ENCODE measurements at places on chromosomes 1 and 21.

- no peak for DNase-seq
Measured at GRCh38 chr1:117389284-117389683, 22.0 kb downstream of the MAN1A2 start.

DNA sequence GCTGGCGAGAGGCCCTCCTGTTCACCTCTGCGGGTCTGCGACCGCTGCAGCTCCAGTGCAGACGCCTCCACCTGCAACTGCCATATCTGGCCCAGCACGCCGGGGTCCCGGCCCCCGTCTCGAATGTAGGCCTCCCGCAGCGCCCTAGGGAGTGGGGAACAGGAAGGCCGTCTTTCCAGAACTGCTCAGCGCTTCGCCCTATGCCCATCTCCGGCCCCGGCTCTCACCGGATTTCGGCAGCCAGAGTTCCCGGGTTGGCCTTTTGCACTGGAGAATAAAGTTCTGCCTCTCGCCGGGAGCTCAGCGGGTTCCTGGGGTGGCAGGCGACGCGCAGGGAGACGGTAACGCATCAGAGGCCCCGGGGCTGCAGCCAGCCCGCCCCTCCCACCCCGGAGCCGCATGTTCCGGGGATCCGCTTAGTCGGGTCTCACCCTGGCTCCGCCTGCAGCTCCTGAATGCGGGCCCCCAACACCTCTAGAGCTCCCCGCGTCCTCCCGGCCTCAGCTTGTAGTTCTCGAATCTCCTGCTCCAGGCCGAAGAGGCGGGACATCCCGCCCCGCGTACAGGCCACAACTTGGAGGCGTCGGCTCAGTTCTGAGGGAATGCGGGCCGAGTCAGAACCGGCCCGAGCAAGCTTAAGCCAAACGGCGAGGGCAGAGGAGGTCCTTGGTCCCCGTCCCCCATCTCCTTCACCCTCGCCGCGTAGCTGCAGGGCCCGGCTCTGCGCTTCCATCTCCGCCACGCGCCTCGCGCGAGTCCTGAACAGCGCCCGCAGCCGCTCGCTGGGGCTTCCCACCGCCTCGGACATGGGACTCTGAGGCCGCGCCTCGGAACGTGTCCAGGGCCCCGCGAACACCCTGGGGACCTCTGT is 1.1 kb downstream of the CCDC17 start:
- no peak for DNase-seq

GRCh38 chr1:29243023-29243870 is 6.9 kb downstream of the PTPRU start:
- DNase-seq, result no peak

GRCh38 chr1:213286235-213286634 is 235.2 kb downstream of the RPS6KC1 start:
- no peak for DNase-seq

DNA sequence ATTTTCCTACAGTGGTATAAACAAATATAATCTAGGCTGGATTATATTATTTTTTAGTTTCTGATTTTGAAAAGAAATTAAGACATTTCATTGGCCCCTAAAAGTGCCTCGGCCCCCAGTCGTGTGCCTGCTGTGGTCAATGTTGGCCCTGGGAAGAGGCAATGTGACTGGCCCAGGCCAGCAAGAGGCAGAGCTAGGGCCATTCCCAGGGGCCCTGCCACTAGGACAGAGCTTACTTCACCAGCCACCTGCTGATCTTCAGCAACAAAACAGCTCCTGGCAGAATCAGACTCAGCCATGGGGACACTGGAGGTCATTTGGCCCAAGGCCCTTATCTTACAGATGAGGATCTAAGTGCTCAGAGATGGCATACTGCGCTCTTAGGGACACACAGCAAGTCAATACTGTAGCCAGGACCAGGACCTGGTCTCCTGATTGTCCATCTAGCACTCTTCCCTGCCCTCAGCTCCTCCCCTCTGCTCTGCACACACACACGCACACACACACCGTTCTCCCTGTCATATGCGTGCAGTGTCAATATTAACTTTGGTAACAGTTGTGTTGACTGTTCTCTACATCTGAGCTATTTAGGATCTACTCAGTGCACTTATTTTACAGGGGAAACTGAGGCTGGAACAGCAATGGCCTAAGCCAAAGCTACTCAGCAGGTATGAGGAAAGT is 16.6 kb upstream of the KLHDC7A start:
- no peak for DNase-seq

GRCh38 chr1:97307151-97307550 is 585.6 kb downstream of the PTBP2 start:
- DNase-seq, result no peak

DNA sequence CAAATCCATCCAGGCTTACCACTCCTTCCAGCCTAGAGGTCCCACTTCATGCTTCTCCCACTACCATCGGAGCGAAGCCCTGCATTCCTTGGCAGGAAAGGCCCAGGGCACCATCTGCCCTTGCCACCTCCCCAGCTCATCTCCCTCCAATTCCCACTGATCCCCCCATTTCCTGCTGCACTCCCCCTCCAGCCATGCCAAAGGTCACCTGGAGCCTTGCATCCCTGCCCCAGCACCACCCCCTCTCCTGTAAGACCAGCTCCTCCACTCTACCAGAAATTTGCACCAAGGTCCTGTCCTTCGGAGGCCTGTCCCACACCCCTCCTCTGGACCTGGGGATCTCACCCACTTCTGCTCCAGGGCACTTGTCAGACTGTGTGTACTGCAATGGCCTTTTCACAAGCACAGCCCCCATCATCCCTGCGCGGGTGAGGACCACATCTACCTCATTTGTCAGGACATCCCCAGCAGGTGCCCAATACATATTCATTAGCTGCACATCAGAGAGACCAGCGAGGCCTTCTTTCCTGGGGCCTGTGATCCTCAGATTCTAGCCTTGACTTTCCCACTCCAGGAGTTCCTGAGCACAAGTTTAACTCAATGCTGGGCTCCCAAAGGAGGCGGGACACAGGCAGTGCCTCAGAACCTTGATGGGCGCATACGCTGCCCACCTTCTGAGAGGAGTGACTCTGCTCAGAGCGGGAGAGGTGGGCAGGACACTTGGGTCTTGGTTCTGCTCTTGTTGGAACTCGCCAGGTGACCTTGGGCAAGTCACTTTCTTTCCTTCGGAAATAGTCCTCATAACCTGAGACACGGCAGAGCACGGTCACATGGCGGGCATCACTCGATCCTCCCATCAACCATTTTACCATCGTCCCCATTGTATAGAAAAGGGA is 49.9 kb upstream of the EDN2 start:
- DNase-seq, result no peak

DNA sequence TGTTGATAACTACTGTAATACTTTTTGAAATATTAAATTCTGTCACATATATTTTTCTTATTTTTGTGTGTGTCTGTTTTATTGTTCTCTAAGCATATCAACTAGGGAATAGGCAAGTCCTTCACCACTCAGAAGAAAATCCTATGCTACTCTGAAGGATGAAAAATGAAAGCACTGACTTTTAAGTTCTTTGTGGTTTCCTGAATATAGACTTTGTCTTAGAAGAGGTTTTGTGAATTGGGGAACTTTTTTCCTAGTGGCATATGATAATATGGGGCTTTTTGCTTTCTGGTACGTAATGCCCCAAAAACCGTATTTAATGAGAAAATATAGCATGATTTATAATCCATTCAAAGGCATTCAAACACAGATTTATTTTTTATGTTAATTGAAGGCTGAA is 136.0 kb downstream of the SNX7 start:
- DNase-seq, result no peak

All from DMS79 treated with DMSO at 0.1 percent for 48 hours (cell line).